ENCODE measurements at places on chromosomes 6 and 20. TPM values are rescaled to one million over a fixed set of nuclear protein-coding genes. Genes with fewer than 3 reads are reported as not detected.

DNA sequence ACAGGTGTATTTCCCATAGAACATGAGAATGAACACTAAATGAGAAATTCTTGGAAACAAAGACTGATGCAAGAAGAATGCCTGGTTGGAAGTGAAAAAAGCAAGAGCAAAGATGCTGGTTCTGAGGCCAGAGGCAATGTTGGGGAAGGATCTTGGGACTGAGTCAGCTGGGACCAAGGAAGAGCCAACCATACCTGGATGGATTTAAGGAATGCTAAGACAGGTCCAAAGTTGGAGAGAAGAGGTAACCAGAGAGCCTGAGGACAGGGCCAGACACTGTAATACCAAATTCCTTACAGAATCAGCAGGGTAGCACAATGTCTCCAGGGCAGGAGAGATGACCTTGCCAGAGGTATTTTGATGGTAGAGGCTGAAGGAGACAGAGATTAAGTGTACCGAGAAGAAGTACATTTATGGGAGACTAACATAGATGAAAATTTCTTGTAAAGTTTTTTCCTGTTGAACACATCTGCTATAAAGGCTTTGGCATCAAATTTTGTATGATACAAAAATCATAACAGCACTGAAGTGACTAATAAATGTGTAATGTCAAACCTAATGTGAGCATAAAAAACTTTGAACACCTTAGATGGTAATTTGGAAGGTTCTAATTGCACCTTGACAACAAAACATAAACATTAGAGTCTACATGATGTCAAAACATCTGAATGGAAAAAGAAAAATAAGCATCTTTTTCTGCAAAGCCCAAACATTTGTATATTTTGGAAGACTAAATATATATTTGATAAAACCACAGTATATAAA is 221.7 kb upstream of the MARCKS start:
- H3K27me3 ChIP-seq = peaks cover 8% of the 10 kb centered on the region
- H3K4me3 ChIP-seq = no peak overlapping the region

DNA sequence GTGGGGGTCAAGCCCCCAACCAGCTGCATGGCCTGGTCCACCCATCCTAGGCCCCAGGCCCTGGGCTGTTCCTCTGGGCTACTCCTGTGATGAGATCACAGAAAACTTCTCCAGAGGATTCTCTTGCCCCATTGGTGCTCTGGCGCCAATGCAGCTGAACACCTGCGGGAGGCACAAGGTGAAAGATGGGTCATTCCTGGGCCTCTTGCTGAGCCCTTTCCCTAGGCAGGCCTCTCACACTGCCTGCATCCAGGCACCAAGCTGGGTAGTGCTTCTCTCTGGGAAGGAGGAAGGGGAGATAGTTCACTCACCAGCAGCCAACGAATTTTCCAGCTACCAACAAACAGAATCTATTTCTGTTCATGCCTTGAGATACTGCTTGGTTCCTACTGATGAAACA is 142.1 kb downstream of the PXDC1 start:
- no peaks in the 10 kb centered on the region for H3K27me3 ChIP-seq
- no peaks in the 10 kb centered on the region for H3K36me3 ChIP-seq
- H3K4me3 ChIP-seq = no peak overlapping the region
- DNase-seq = no peak
- H3K4me1 ChIP-seq = no peaks in the 10 kb centered on the region
- H3K27ac ChIP-seq = no peak overlapping the region

GRCh38 chr6:122491919-122492555 is 20.4 kb upstream of the SERINC1 start:
- DNase-seq = peak; percentile 91
- H3K27me3 ChIP-seq = no peaks in the 10 kb centered on the region
- peaks cover 1% of the 10 kb centered on the region for H3K36me3 ChIP-seq
- peaks cover 9% of the 10 kb centered on the region for H3K4me1 ChIP-seq
- H3K4me3 ChIP-seq = no peak overlapping the region
- H3K27ac ChIP-seq = no peak overlapping the region

The OR12D3 gene
- not detected for total RNA-seq

The SLC17A1 gene
- total RNA-seq = 0.28 TPM

The PPP1R14C gene
- total RNA-seq = 0.21 TPM
